ENCODE measurements at places on chromosomes 1 and 21.

GRCh38 chr1:15152318-15153183 lies 996 bp upstream of the TMEM51 start:
- no peak for DNase-seq

- no peak for DNase-seq
Observed at GRCh38 chr21:34203851-34204420, 130.6 kb downstream of the MRPS6 start.

DNA sequence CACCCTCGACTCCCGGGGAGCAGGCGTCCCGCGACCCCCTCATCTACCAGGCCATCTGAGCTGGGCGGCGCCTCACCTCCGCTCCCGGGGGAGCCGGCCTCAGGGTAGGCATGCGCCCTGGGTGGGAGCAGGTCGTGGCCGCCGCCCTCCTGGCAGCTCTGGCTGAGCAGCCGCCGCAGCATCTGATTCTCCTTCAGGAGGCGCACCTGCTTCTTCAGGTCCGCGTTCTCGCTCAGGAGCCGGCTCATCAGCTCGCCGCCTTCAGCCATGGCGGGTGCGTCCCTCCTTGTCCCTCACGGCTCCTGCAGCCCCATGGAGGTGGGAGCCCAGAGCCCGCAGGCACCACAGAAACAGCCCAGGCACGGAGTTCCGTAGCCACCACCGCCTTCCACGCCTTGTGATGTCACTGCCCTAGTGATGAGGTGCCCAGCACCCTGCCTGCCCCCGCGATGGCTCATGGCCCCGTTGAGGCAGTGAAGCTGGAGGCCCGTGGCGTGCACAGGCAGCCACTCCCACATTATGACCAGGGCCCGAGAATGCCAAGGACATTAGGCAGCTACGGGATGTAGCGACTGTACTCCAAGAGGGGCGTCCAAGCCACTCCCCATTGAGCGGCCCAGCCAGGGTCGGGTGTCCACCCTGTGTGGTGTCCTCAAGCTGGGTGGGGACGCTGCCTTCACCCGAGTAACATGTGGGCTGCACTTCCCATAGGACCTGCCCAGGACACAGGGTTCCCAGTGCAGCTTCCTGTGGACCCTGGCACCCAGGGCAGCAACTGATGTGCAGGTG lies 1.5 kb downstream of the SPATC1L start:
- no peak for DNase-seq

GRCh38 chr1:180387413-180387812 lies 115.0 kb downstream of the ACBD6 start:
- DNase-seq = no peak

GRCh38 chr1:68201546-68202238 lies 30.6 kb downstream of the WLS start:
- no peak for DNase-seq

GRCh38 chr1:157438146-157438545 lies 114.2 kb downstream of the FCRL5 start:
- DNase-seq = no peak

GRCh38 chr1:17567582-17567981 lies 28.1 kb downstream of the ARHGEF10L start:
- DNase-seq = peak; percentile 47

- DNase-seq = no peak
Observed at GRCh38 chr1:44266400-44267344, 53.4 kb downstream of the DMAP1 start.

GRCh38 chr1:75129983-75130789 lies 4.0 kb upstream of the LHX8 start:
- DNase-seq = no peak

DNA sequence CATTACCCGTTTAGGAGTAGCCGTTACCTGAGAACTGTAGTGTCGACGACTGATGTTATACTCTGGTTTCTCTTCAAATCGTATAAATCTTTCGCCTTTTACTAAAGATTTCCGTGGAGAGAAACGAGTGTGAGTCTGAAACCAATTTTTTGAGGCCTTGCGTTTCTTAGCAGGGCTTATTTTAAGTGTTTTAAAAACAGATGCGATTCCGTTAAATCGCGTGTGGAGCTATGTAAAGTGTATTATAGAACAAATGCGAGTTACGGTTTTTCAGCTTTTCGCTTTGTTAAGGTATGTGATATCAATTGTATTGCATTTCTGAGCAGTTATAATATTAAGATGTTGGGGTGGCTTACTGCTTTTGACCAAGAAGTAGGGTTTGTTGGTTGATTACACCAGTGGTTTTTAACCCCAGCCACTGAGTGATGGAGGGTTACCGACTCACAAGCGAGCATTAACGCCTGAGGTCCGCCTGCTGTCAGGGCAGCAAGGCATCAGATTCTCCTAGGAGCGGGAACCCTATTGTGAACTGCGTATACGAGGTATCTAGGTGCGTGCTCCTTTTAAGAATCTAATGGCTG lies 18.0 kb downstream of the KIAA2013 start:
- DNase-seq = peak; percentile 93

DNA sequence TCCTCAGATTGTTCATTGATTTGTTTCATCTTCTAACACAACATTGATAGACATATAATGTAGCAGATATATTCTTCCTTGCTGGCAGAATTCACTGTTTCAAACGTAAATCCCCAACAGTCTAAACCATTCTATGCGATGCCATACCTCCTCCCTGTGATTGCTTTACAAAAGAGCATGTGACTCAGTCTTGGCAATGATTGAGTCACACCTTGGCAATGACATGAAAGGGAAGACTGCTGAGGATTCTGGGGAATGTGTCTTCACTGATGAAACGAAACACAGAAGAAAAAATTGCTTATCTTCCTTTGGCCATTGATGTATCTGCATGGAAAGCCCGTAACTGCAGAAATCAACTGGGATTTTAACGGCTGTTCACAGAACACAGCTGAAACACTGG lies 409.6 kb upstream of the ZRANB2 start:
- no peak for DNase-seq

DNA sequence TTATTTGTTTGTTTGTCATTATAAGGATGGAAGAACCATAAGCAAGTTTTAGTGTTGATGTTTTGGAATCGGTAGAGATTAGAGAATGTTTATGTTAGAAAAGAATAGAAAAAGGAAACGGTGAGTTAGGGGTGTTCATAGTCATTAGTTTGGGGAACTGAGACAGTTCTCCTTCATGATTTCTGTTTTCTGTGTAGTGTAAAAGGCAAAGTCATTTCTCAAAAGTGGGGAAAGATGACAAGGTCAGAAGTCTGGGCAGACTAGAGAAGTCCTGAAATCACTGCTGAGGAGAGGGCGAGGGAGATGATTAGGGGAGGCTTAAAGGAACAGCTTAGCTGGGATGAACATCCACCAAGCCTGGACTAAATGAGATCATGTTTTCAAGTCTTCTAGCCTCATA lies 498.9 kb downstream of the TTLL7 start:
- no peak for DNase-seq

DNA sequence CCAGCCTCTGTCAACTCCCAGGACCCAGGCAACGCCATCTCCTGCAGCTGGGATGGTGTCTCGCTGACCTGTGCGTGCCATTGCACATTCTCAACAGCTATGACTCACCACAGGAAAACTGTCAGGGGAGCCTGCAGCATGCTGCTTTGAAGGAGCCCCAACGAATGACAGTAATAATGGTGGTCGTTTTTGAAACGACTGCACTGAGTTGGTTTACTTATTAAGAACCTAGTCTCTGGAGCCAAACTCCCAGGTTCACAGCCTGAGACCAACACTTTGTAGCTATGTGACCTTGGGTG lies 21.6 kb downstream of the TCEA3 start:
- no peak for DNase-seq

Data from BJ (cell line).